ENCODE measurements at places on chromosomes 5 and 9. TPM values are rescaled to one million over a fixed set of nuclear protein-coding genes. Genes with fewer than 3 reads are reported as not detected.

DNA sequence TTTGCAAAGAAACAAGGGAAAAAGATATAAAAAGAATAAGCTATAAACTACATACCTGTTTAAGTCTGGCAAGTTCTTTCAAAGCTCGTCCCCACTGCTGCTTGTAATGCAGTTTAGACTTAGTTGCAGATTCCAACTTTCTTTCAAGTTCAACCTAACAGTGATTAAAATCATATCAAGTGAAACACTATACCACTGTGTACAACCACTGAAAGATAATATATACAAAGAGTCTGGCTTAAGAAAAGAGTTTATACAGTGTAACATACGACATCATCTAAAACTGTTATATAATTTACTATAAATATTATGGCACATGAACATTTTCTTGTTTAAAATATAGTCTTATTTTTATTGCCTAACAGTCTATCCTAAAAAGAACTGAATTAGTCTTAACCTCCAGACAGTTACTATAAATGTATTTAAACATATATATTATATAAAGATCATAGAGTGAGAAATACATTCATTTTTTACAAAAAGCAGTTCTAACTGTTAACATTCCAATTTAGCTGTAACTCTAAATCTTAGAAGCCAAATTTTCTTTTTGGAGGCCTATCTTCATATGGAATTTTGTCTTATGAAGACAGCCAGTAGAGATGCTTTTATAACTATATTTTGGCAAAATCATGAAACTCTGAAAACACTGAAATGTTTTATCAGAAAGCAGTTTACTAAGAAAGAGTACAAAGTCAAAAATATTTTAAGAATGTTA, 58.6 kb downstream of the CEP120 start:
- H3K27me3 ChIP-seq = no peaks in the 10 kb centered on the region
- H3K27ac ChIP-seq = no peak overlapping the region

- H3K4me3 ChIP-seq = peak within 1 kb of the TSS; percentile 8
- H3K36me3 ChIP-seq = no peaks in the 10 kb centered on the region
- H3K27ac ChIP-seq = no peak within 1 kb of the TSS
- no peaks in the 10 kb centered on the region for H3K27me3 ChIP-seq
- no peak for DNase-seq
- H3K4me1 ChIP-seq = no peaks in the 10 kb centered on the region
These were observed at the start of gene PCDHGA1 for GRCh38 chr5:141330299-141331080. PCDHGA1 (plus strand) TSS chr5:141330514.

- DNase-seq = no peak
- no peaks in the 10 kb centered on the region for H3K4me1 ChIP-seq
- H3K36me3 ChIP-seq = no peaks in the 10 kb centered on the region
- no peak overlapping the region for H3K27ac ChIP-seq
- H3K4me3 ChIP-seq = no peak overlapping the region
- H3K27me3 ChIP-seq = no peaks in the 10 kb centered on the region
These were observed 42.3 kb upstream of the ZSWIM6 start for GRCh38 chr5:61289669-61290306.

DNA sequence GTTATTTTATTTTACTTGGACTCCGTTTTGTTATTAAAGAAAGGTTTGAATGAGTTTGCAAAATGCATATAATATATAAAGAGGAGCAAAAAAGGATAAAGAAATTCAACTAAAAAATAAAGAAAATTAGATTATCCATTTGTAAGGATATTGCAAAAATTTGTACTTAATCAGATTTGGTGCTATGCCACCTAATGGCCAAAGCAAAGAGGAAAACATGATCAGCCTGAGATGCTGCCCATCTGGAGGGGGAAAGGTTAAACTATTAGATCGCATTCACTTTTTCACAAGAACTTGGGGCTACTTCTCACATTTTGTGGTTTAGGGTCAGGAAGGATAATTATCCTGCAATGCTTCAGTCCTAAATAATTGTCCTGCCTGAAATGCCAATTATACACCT, 350.6 kb downstream of the MLLT3 start:
- no peak for DNase-seq
- no peaks in the 10 kb centered on the region for H3K27me3 ChIP-seq
- H3K4me3 ChIP-seq = no peak overlapping the region
- no peak overlapping the region for H3K27ac ChIP-seq
- no peaks in the 10 kb centered on the region for H3K36me3 ChIP-seq
- H3K4me1 ChIP-seq = no peaks in the 10 kb centered on the region

GRCh38 chr5:42596817-42597216, 159.8 kb upstream of the CCDC152 start:
- DNase-seq = no peak
- no peak overlapping the region for H3K27ac ChIP-seq
- no peak overlapping the region for H3K4me3 ChIP-seq
- no peaks in the 10 kb centered on the region for H3K36me3 ChIP-seq
- H3K27me3 ChIP-seq = no peaks in the 10 kb centered on the region

DNA sequence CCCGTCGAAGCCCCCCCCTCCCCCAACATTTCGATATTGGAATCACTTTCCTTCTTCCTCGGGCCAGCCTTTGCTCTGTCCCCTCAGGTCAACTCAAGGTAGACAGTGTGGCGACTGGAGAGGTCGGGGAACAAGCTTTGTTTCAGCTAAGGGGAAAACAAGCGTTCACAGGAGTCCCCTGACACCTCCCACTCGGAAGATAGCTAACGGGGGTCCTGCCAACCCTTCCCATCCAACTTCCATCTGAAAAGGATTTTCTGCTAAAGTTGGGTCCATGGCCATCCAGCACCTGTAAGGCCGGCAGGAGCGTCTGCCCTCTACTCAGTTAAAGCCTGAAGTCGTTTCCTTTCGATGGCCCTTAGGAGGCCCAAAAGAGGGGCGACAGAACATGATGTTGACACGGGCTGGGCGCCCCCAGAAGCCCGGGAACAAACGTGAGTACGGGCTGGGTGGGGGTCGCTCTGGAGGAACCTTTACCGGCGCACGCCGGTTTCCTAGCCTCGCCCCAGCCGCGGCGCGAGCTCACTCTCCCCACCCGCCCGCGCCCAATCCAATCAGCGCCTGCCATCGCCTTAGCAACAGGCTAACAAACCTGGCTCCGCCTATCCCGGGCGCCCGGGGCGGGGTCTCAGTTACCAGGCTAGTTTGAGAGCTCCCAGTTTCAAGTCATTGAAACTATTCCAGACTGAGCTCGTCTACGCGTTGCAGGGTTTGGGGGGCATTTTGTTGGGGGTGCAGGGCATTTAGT, 2.5 kb downstream of the ARRDC3 start:
- H3K36me3 ChIP-seq = peaks cover 3% of the 10 kb centered on the region
- peaks cover 8% of the 10 kb centered on the region for H3K4me1 ChIP-seq
- peak overlapping the region; percentile 95 for H3K4me3 ChIP-seq
- DNase-seq = peak; percentile 67
- H3K27ac ChIP-seq = peak overlapping the region; percentile 100

GRCh38 chr5:151214614-151215545, 9.0 kb downstream of the CCDC69 start:
- H3K27me3 ChIP-seq = no peaks in the 10 kb centered on the region
- H3K36me3 ChIP-seq = peaks cover 4% of the 10 kb centered on the region
- peak; percentile 91 for DNase-seq
- peak overlapping the region; percentile 99 for H3K27ac ChIP-seq
- H3K4me1 ChIP-seq = peaks cover 48% of the 10 kb centered on the region
- H3K4me3 ChIP-seq = peak overlapping the region; percentile 60

DNA sequence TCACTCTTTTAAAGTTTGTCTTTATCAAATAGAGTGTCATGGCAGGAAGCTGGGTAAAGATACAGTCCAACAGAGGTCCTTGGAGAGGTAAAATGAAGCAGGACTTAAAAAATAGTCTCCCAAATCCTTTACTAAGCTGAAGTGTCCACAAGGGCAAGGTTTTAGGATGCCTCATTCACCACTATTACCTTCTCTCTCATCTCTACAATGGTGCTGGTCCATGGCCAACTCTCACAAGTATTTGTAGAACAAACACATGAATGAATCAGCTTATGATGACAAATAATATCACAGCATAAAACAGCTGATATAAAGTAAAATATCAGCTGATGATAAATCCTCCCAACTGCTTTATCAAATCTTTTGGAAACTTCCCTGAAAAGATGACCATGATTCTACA, 162.3 kb upstream of the ZNF462 start:
- H3K4me1 ChIP-seq = no peaks in the 10 kb centered on the region
- H3K27ac ChIP-seq = no peak overlapping the region
- no peaks in the 10 kb centered on the region for H3K36me3 ChIP-seq
- H3K27me3 ChIP-seq = no peaks in the 10 kb centered on the region
- H3K4me3 ChIP-seq = no peak overlapping the region

DNA sequence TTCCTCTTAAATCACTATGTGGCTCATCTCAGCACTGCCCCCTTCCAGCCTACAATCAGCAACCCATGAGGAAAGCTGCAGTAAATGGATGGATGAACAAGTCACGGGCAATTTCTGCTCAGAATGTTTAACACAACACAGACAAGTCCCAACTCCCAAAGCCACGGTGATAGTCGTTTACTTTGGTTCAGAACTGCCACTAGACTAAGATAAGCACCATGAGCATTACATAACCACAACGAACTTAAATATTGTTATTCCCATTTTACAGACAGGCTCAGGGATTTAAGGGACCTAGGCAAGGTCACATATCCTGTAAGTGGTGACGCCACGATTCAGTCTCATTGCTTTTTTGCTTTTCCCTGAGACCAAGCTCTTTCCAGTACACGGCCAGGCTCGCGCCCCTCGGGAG, 2.0 kb upstream of the SMIM27 start:
- H3K4me3 ChIP-seq = peak overlapping the region; percentile 83
- peak overlapping the region; percentile 57 for H3K27ac ChIP-seq
- DNase-seq = no peak
- H3K27me3 ChIP-seq = no peaks in the 10 kb centered on the region

GRCh38 chr9:97938081-97938644, at the start of gene HEMGN:
HEMGN (minus strand) TSS chr9:97938172; CDS start chr9:97938136, 36 bp downstream.
- H3K36me3 ChIP-seq = no peaks in the 10 kb centered on the region
- H3K27ac ChIP-seq = no peak within 1 kb of the TSS
- H3K4me3 ChIP-seq = no peak within 1 kb of the TSS
- H3K4me1 ChIP-seq = peaks cover 7% of the 10 kb centered on the region
- no peaks in the 10 kb centered on the region for H3K27me3 ChIP-seq

DNA sequence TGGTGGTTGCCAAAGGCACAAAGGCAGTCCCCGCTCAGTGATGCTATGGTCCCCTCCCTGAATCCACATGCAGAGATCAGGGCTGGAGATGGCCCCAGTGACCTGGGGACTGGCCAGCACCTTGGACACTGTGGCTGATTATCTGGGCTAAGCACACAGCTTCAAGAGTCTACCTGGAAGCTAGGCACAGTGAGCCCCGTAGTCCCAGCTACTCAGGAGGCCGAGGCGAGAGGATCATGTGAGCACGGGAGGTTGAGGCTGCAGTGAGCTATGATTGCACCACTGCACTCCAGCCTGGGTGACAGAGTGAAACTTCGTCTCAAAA, 8.3 kb upstream of the SCGB3A1 start:
- H3K27ac ChIP-seq = no peak overlapping the region
- no peaks in the 10 kb centered on the region for H3K36me3 ChIP-seq
- no peak for DNase-seq

DNA sequence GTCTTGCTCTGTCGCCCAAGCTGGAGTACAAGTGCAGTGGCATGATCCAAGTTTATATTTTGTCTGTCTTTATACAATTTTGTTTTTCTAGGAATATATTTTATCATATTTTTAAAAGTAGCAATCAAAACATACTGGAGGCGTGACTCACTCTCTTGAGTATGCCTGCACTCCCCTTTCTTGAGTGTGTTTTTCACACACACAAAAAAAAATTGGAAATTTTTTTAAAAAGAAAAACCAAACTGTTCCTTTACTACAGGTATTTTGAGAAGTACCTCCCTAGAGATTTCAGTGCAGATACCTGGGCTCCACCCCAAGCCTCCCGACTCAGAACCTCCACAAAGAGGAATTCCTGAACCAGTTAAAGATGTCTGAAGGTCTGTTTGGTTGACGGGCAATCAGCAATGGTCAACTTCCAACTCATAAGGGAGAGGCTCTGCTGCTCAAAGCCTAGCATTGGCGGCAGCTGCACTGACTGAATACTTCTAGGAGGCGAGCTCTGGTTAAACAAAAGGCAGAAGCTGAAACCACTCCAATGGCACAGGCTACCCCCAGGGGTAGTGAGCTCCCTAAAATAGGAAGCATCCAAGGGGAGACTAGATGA, 27.4 kb downstream of the PDE6A start:
- no peaks in the 10 kb centered on the region for H3K36me3 ChIP-seq
- no peak for DNase-seq
- H3K4me3 ChIP-seq = no peak overlapping the region
- H3K4me1 ChIP-seq = peaks cover 3% of the 10 kb centered on the region

DNA sequence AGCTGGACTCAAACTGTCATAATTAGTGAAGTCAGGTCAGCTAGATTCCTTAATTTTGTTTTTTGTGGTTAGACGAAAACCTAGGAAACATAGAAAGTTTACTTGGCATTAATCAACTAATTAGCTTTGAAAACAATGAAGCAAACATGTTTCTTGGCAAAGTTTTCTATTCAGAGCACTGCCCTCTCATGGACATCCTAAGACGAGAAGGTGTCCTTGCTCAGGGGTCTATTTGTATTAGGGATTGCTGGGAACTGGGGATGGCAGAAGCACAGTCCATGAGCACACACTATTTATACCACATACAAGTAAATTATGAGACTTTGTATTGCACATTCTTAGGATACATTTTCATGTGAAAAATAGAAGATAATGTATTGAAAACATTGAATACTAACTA, 49.7 kb downstream of the POC5 start:
- H3K4me1 ChIP-seq = peaks cover 10% of the 10 kb centered on the region
- H3K36me3 ChIP-seq = no peaks in the 10 kb centered on the region
- no peak for DNase-seq

GRCh38 chr5:113081881-113082546, 105.4 kb downstream of the DCP2 start:
- no peaks in the 10 kb centered on the region for H3K36me3 ChIP-seq
- H3K27ac ChIP-seq = no peak overlapping the region
- no peak for DNase-seq
- H3K4me1 ChIP-seq = no peaks in the 10 kb centered on the region

DNA sequence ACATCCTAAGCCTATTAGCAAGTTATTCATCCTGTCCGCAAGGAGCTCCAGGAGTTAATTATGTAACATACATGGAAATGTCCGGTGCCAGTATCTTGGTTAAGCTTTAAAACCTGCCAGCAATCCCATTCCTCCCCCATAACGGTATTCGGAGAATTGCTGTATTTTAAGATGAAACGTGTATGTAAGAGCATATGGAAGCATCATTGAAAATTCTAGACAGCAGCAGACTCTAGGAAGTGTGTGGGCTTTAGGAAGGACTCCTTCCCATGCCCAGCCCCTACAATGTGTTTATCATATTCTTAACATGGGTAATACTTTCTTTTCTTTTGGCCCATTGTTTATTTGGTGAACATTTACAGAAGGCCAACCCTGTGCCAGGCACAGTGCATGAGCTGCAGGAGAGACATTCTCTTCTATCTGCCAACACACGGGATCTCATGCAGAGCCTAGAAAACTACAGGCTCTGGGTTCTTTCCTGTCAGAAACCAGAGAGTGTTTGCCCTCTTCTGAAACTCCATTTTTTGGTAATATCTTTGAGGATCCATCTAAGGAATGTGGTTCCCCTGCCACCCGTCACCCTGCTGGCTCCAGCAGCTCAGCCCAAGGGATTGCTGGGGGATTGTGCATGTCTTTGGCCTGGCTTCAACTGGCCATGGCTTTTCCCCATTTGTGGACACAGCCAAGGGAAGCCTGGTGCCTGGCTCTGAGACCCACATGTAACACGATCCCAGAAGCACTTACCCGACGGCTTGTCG, 15.1 kb downstream of the ANGPTL2 start:
- no peak overlapping the region for H3K4me3 ChIP-seq
- H3K36me3 ChIP-seq = no peaks in the 10 kb centered on the region
- DNase-seq = no peak

Gene PCDHGB7
- total RNA-seq = 1.3 TPM

Gene PCDHB5
- not detected for total RNA-seq

Gene IGFBPL1
- total RNA-seq = not detected

Gene SLC2A6
- total RNA-seq = 36.4 TPM

Gene AQP7
- total RNA-seq = not detected

Gene C9orf152
- not detected for total RNA-seq

Gene ZMAT2
- 44.1 TPM for total RNA-seq

Gene OR1J2
- not detected for total RNA-seq

All from GM12878 (cell line).